ENCODE measurements at places on chromosomes 3 and 15.

- no peak for DNase-seq
These were observed 198.0 kb upstream of the PFN2 start for GRCh38 chr3:150168698-150169097.

DNA sequence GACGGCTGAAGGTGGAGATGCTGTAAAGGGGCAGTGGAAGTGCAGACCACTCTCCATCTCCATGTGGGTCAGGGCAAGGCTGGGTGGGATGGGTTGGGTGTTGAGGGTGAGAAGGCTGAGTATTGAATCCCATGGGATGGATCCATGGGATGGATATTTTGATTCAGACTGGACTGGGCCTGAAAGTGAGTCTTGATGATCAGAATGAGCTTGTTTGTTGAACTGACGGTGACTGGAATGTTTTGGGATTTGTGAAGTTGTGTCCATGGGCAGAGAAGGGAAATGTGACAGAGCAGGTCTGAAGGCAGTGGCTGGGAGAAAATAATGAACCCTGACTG is 49.3 kb downstream of the CHST2 start:
- no peak for DNase-seq

DNA sequence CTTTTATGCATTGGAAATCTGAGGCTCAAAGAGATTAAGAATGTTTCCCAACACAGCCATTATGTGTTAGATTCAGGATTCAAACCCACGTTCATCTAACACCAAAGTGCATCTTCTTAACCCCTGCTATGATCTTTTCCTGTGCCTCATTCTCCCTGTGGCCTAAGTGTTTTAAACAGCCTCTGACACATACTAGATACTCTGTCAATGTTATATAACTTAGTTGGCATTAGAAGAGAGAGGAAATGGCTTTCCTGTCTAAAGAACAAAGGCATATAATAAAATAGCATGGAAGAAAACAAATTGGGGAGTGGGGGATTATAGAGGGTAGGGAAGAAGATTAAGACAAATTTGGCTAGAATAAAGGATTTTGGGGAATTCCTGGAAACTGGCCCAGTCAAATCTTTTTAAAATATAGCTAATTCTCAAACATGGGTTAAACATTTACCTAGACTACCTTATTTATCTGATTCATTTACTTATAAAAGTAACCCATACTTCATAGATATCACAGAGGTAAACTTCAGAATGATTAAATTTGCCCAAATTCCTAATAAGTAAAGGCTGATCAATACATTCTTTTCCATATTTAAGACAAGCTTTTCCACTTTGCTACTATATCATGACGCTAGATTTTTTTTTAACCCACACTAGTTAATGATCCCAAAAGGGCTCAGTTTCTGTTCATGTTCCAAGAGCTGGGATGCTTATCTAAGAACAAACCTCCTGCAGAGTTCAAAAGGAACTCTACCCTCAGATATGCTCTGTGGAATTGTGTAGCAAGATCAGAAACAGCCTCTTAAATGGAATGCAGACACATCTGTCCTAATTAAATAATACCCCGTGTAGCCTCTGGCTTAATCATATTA is 122.9 kb upstream of the PTPRG start:
- DNase-seq: no peak

GRCh38 chr3:123833398-123833785 is 50.7 kb downstream of the MYLK start:
- no peak for DNase-seq

- no peak for DNase-seq
These were observed 90.7 kb downstream of the IMPG2 start for GRCh38 chr3:101229681-101230080.
